ENCODE measurements at places on chromosomes 13 and 19. TPM values are rescaled to one million over a fixed set of nuclear protein-coding genes. Genes with fewer than 3 reads are reported as not detected.

GRCh38 chr19:39328046-39328705 lies 7.5 kb upstream of the LRFN1 start:
- peak; percentile 91 for DNase-seq

GRCh38 chr19:50333235-50333736 lies 4.1 kb upstream of the KCNC3 start:
- DNase-seq: peak; percentile 98

The ZNF667 gene
- 2.8 TPM for total RNA-seq

The CFAP97D2 gene
- total RNA-seq: not detected

The PSPC1 gene
- 41.5 TPM for total RNA-seq

The SIGLEC12 gene
- 3.7 TPM for total RNA-seq

The LIM2 gene
- total RNA-seq: not detected

The TMEM255B gene
- total RNA-seq: 43.6 TPM

The ZNF470 gene
- 3.4 TPM for total RNA-seq

The FCER2 gene
- total RNA-seq: 0.58 TPM

Data from upper lobe of right lung (tissue), 1 donor.